ENCODE measurements at places on chromosomes 13 and 19.

DNA sequence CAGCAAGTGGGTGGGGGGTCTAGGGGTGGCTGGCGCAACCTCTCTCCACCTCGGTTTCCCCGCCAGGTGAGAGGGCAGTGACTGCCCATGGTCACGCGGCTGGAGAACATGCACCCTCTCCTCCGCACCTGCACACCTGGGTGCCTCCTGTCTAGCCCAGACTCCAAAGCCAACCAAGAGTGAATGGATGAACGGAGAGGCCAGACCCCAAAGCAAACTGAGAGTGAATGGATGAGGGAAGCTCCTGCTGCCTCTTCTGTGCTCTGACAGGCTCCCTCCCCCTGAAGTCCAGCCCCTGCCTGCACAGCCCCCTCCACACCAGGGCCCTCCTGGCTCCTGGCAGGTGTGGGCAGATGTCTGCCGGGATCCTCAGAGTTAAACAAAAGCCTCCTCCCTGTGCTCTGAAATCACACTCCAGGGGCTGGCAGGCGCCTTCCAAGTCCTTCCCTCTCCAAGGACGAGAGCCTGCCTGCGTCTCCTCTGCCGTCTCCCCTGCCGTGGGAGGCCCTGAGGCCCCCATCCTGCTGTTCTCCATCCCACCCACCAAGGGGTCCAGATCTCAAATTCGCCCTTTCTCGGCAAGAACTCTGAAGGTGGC is 2.2 kb downstream of the SBNO2 start:
- DNase-seq, result no peak

DNA sequence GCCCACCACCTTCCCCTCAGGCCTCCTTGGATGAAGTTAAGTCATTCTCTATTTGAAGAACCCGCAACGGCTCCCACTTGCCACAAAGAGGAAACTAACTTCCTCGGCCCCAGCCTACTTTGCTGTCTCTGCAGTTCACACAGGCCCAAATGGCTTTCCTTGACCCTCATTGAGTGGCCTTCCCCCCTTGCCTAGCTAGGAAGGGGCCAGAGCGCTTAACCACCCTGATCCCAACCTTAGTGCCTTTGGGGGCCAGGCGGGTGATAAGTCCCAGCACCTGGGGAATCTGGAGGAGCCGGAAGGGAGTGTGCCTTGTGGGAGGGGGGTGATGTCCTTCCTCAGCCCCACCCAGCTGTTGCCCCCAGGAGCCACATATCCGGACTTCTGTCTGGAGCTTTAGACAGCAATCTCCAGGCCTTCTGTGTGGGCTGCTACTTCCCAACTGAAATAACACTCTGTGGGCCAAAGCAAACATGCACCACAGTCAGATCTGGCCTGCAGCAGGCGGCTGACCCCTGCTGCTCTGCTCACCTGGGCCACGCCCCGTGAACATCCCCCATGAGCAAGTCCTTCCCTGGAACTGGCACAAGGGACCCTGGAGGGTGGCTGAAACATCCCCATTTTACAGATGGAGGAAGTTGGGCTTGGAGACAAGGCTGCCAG is 10.5 kb downstream of the NECTIN2 start:
- DNase-seq, result no peak

GRCh38 chr13:76048131-76048530 is 412.0 kb downstream of the LMO7 start:
- DNase-seq, result no peak

DNA sequence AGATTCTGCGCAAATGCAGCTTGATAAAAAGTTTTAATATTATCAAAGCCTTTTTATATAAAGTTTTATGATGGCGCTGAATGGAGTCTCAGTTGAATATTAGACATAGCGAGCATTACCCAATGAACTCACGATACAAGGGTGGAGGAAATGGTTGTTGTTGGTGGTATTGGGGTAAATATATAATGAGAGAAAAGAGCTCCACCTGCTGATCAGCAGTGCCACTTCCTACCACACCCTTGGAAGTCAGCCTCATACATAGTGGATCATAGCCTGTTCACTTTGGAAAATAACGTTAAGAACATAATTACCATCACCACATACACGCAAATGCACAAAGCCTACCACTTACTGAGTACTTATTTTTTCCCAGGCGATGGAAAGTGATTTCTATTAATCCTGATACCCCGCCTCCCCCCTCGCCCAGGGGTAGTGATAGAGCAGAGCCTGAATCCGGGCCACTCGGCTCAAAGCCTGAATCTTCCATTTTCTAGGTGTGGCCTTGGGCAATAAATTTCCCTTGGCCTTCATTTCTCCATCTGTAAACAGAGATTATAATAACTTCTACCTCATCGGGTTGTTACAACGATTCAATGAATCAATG is 358.3 kb downstream of the KLF5 start:
- DNase-seq, result no peak

GRCh38 chr19:46979126-46980105 is 40.2 kb upstream of the NPAS1 start:
- DNase-seq, result no peak
